Osteoblast (primary cell): ENCODE measurements at places on chromosomes 4 and X. TPM values are rescaled to one million over a fixed set of nuclear protein-coding genes. Genes with fewer than 3 reads are reported as not detected.

DNA sequence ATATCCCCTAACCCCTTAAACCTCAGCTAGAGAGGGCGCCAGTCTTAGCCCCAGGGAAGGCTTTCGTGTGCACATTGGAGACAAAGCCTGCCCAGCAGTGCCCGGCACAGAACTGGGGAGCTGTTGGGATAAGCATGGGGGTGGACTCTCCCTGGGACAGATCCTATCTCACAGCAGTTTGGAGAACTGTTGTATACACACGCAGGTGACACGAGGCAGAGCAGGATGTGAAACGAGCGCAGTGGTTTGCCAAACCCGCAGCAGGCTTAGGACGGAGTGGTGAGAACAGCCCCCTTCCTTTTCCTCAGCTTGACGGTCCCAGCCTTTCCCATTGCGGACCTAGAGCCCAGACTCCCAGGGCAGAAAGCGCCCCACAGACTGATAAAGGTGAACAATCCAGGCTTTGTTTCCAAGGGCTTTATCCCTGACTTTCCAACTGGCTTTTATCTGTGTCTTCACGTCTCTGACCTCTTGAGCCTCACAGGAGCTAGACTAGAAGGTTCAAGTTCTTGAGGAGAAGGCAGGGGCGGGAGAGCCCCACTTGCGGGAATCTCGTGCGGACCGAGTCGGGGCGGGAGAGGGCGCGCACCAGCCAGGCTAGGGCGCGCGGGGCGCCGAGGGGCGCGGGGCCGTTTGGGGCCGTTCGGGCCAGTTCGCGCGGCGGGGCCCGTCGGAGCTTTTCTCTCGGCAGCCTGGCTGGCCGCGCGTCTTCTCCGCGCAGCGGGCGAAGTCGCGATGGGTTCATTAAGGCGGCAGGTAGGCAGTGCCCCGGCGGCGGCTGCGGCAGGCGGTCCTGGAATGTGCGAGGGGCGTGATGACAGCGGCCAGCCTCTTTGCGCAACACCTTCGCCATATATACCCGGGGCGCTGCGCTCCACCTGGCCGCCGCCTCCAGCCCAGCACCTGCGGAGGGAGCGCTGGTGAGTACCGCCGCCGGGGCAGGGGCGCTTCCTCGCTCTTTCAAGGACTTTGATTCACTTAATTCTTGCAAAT is at the start of gene SLC34A2:
Gene SLC34A2 (plus strand): TSS at position 881 of the 993 bp plus-strand sequence. CDS start 6,650 bp downstream, outside the sequence.
- H3K36me3 ChIP-seq: no peaks in the 10 kb centered on the region
- no peaks in the 10 kb centered on the region for H3K4me1 ChIP-seq
- no peak within 1 kb of the TSS for H3K27ac ChIP-seq
- H3K4me3 ChIP-seq: no peak within 1 kb of the TSS
- H3K27me3 ChIP-seq: peaks cover 62% of the 10 kb centered on the region

- no peaks in the 10 kb centered on the region for H3K27me3 ChIP-seq
- no peak for DNase-seq
- no peak overlapping the region for H3K4me3 ChIP-seq
- no peaks in the 10 kb centered on the region for H3K4me1 ChIP-seq
Measured at GRCh38 chrX:95907081-95907480, 777.6 kb upstream of the DIAPH2 start.

DNA sequence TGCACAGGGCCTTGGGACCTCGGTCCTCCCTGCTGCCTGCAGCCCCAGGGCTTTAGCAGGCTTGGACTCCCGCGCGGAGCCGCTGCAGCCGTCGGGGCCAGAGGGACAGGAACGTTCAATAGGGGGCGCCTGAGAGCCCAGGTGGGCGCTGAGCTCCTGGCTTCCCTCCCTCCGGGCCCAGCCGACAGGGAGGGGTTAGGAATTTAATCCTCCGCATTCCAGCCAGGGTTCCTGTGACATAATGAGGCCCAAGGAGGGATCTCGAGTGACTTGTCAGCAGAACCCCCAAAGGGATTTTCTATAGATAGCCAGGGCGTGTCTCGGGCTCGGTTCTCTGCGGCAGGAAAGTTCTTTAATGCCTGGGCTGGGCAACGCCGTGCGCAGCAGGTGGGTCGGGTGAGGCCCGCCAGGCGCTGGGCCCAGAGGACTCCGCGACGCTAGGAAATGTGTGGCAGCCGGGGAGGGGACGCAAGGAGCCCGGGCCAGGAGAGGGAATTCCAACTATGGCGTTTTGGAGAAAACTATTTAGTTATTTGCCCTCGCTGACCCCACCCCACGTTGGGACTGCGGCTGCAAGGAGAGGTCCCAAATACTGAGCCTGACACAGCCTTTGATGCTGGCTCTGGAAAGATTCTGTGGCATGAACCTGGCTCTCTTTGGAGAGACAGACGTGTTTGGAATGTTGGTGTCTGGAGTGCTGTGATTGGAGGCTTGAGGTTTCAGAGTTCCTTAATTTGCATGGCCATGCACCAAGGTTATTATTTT is 285.2 kb upstream of the GATB start:
- no peak overlapping the region for H3K27ac ChIP-seq
- no peak overlapping the region for H3K4me3 ChIP-seq
- no peaks in the 10 kb centered on the region for H3K36me3 ChIP-seq
- DNase-seq: no peak
- H3K27me3 ChIP-seq: peaks cover 40% of the 10 kb centered on the region

GRCh38 chrX:19075754-19076153 is 46.5 kb downstream of the ADGRG2 start:
- H3K27ac ChIP-seq: no peak overlapping the region
- H3K4me3 ChIP-seq: no peak overlapping the region
- no peaks in the 10 kb centered on the region for H3K27me3 ChIP-seq
- no peaks in the 10 kb centered on the region for H3K36me3 ChIP-seq

Gene KLHL13
- total RNA-seq: 10.3 and 13.8 TPM in 2 replicates

DNA sequence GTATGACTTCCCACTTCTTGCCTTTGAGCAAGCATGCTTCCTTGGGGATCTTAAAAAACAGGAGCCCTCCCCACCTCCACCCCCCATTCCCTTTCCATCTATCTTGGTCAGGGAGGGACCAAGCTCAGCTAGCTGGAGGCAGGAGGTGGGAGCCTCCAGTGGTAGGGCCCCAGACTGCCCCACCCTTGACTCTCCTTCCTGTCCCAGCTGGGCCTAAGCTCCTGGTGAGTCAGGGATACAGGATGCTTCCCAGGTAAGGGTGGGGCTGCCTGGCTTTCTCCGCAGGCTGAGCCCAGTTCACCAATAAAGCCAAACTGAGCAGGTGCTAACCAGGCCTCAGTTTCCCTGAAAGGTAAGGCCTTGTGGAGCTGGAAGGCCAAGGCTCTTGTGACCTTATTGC is 15.2 kb downstream of the EFNB1 start:
- H3K4me1 ChIP-seq: no peaks in the 10 kb centered on the region
- H3K4me3 ChIP-seq: no peak overlapping the region
- no peak overlapping the region for H3K27ac ChIP-seq
- peaks cover 4% of the 10 kb centered on the region for H3K36me3 ChIP-seq

Gene GPR143
- not detected in 2 replicates for total RNA-seq

GRCh38 chrX:131841496-131842437 is 181.3 kb upstream of the STK26 start:
- no peak overlapping the region for H3K27ac ChIP-seq
- peak; percentile 93 for DNase-seq
- no peaks in the 10 kb centered on the region for H3K36me3 ChIP-seq
- H3K4me1 ChIP-seq: no peaks in the 10 kb centered on the region
- no peak overlapping the region for H3K4me3 ChIP-seq
- peaks cover 8% of the 10 kb centered on the region for H3K27me3 ChIP-seq

Gene CLDN34
- under 0.01 TPM in 1 of 2 replicates, not detected in the other for total RNA-seq

DNA sequence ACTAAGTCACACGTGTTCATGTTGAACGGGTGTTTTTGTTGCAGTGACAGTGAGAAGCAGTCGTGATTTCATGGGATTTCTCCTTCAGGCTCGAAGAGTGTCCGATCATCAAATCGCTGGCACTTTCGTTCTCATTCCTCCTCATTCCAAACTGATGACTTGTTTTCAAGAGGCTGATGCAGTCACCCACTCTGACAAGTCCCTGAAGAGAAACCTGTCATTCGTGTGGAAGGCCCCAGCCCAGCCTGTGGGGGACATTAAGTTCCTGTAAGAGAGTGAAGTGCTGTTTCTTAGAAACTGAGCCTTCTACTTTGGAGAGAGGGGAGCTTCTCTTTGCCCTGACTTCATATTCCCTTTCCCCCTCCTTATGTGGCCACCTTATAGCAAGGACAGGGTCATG is 8.0 kb downstream of the REELD1 start:
- H3K27ac ChIP-seq: no peak overlapping the region
- H3K4me3 ChIP-seq: peak overlapping the region; percentile 41
- no peaks in the 10 kb centered on the region for H3K27me3 ChIP-seq
- no peaks in the 10 kb centered on the region for H3K36me3 ChIP-seq
